ENCODE measurements at places on chromosomes 7 and 10.

- no peak for DNase-seq
Observed at GRCh38 chr7:31047313-31048146, 4.6 kb upstream of the ADCYAP1R1 start.

DNA sequence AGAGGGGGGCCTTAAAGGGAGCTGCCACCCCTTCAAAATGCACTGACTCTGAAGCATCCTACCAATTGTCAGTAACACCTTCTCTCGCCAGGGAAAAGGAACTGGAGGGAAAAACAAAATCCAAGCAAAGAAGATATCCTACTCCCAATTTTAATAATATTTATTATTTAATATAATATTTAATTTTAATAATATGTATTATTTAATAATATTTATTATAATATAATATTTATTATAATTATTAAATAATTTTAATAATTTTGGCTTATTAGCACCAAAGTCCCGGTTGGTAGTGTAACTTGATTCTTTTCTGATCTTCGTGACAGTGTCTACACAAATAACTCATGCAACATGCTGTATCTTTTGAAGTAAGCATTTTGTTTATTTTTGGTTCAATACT lies 58.6 kb upstream of the AGBL3 start:
- DNase-seq: no peak

- DNase-seq: no peak
Observed at GRCh38 chr7:140229591-140230515, 53.1 kb upstream of the KDM7A start.

GRCh38 chr7:137302081-137302480 lies 41.5 kb downstream of the PTN start:
- no peak for DNase-seq

- DNase-seq: no peak
Observed at GRCh38 chr10:122141821-122142640, 129.1 kb upstream of the BTBD16 start.

DNA sequence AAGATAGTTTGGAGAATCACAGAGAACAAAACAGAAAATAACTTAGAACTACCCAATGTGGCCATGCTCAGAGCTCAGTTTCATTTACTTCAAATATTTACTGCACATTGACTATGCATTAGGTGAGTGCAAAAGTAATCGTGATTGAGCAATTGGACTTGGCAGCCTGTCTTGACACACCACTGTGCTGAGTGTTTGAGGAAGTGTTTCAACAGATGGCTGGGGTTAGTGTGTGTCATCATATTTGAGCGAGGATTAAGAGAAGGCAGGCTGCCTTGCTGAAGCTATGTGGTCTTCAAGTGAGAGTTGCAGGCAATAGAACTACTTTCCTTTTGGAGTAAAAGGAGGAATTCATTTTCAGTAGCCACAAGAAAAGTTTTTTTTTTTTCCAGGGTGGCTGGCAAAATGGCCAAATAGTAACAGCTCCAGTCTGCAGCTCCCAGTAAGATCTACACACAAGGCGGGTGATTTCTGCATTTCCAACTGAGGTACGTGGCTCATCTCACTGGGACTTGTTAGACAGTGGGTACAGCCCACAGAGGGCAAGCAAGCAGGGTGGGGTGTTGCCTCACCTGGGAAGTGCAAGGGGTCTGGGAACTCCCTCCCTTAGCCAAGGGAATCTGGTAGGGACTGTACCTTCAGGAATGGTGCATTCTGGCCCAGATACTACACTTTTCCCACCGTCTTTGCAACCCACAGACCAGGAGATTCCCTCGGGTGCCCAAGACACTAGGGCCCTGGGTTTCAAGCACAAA lies 37.6 kb downstream of the AKR1C4 start:
- DNase-seq: no peak

GRCh38 chr7:90850471-90850870 lies 254.3 kb downstream of the CDK14 start:
- no peak for DNase-seq

DNA sequence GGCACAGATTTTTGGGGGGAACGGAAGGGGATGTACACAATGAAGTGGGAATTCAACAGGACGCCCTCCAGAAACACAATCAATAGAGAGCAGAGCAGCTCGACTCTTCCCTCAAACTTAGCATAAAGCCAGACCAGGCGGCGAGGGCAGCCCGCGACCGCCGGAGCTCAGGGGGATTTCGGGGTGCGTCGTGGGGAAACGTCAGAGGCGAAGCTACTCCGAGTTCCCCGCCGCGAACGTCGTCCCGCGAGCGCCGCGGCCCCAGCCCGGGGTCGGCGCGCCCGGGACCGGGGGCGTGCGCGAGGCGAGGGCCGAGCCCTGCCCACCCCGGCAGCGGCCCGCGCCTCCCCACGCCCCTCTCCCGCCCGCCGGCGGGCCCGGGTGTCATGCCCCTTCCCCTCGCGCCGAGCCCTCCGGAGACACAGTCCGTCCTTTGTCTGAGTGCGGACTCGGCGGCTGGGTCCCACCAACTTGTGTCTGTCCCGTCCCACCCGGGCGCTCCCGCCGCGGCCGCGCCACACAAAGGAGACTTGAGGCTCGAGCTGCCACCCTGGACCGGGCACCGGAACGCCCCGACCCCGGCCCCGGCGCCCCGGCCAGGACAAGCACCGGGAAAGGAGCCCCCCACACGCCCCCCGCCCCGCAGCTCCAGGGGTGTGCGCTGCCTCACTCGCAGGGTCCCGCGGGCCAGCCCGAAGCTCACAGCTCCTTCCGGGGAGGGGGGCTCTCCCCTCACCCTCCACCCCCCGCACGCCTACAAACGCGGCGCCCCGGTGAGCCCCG lies 634 bp downstream of the EZH2 start:
- peak; percentile 4 for DNase-seq

DNA sequence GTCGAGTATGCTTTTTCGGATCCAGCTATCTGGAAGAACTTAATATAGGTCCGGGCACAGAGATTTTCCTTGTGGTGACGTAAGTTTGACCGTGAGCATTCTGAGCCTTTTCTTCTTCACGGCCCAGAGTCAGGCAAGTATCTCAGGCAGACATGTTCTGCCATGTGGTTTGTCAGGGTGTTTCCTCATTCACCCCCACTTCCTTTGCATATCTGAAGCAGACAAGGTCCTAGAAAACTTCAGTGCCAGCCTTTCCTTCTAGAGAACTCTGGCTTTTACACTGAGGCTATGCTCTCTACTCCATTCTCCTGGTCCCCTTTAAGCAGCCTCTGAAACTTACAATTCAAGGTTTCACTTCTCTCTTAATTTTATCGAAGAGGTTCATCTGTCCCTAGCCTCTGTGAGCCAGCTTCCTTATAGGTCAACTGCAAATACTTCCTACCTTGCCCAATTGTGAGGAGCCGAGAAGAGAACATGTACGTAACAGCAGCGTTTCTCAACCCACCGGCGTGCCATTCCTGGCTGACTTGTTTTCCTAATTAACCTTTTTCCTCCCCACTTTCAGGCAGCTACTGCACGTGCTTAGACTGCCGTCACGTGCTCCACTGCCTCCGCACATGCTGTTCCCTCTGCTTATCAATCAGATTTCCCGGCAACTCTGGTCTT lies 47.3 kb downstream of the CDCA7L start:
- DNase-seq: no peak

Measured in Panc1 (cell line).